ENCODE measurements at places on chromosomes 1 and 21.

DNA sequence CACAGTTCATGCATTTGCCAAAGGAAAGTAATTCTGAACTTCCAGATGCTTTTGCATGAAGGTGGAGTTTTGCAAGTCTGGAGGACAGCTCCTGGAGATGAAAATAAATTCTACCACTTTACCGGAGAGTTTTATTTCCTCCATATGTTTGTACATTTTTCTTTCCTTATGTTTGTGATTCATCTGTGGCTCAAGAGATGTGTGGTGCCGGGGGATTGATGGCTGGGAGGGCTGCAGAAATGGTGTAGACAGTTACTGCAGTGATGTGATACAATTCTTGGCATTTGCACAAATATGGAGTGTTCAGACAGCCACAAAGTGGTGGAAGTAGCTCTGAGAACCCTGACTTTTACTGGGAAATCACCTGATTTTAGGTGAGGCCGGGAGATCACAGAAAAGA lies 58.5 kb upstream of the ASB17 start:
- no peak for DNase-seq

DNA sequence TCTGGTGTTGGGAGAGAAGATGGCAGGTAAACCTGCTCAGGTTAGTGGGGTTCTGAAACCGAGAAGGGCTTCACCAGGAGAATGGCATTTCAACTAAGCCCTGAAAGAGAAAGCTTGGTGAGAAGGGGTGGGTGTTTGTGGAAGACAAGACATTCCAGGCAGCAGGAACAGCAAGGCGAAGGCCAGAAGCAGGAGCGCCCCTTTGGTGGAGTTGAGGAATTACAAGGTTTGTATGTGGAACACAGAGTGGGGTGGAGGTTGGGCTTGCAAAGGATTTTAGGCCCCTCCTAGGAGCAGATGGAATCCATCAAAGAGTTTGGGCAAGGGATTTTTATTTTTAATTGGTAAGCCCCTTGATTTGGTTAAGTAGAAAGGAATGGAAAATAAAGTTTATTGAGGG lies 24.8 kb upstream of the ELOA start:
- peak; percentile 68 for DNase-seq

GRCh38 chr21:40687625-40688024 lies 159.3 kb downstream of the DSCAM start:
- no peak for DNase-seq

DNA sequence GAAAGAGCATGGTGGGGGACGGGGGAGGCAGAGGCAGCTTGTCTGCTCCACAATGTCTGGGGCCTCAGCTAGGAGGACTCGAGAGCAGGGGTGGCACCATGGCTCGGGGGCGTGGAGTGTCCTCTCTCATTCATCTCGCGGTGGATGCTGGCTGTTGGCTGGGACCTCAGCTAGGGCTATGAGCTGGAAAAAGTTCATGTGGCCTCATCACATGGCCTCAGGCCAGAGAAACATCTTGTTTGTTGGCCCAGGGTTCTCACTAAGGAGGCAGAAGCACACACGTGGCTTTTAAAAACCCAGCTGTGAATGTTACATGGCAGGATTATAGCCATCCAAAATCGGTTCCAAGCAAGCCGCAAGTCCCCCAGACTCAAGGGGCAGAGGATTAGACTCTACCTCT lies 6.2 kb upstream of the CENPS start:
- peak; percentile 36 for DNase-seq

GRCh38 chr1:203276916-203277545 lies 28.3 kb upstream of the BTG2 start:
- no peak for DNase-seq

- no peak for DNase-seq
Observed at GRCh38 chr1:56202796-56203492, 376.4 kb downstream of the PLPP3 start.

- DNase-seq = peak; percentile 76
Observed at GRCh38 chr21:35400233-35400939, 351.3 kb upstream of the RUNX1 start.

DNA sequence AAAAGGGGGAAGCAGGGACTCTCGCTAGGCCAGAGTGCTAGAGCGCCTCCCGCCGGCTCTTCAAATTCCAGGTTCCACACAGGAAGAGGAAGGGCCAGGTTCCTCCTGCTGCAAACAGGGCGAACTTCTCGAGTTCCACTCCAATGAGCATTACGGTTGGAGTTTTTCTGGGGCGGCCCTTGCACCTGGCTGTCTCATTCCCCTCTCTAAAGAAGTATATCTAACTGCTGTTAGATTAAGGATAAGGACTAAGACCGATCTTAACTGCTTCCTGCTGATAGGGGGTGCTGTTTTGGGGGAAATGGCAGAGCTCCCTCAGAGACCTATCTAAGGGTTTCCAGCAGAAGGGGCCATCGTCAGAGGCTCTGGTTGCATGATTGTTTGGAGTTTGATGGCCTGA lies 138.0 kb downstream of the RABGAP1L start:
- no peak for DNase-seq

DNA sequence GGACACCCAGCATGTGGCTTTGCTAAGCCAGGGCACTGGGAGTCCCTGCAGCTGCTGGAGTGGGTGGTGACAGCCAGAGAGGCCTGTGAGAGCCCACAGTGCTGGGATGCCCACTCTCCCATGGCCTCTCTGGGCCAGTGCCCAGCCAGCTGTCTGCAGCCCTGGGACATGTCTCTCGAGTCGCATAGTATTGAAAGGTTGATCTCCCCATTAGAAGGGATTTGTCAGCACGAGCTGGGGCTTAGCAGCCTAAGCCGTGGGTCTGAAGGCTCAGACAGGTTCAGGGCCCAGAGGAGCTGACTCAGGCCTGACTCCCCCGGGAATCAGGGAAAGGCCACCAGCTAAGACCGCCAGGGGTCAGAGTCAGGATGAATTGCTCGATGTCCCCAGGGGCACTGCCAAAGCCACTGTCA lies 53.5 kb downstream of the FOXD2 start:
- no peak for DNase-seq

- no peak for DNase-seq
Observed at GRCh38 chr1:21732664-21733063, 50.3 kb downstream of the USP48 start.

DNA sequence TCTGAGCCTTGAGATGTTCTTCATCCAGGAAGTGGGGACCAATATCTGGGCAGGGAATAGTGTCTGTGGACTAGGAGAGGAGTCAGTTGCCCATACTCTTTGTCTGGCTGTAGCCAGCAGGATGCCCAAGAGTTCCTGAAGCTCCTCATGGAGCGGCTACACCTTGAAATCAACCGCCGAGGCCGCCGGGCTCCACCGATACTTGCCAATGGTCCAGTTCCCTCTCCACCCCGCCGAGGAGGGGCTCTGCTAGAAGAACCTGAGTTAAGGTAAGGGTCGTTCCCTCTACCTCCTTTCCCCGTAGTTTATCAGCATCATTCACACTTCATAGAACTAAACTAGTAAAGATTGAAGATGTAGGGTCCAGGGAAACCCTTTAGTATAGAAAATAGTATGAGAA lies 3.4 kb upstream of the PPOX start:
- no peak for DNase-seq

GRCh38 chr1:178019622-178020021 lies 49.8 kb upstream of the SEC16B start:
- no peak for DNase-seq

GRCh38 chr1:113692824-113693431 lies 66.4 kb downstream of the PHTF1 start:
- no peak for DNase-seq

DNA sequence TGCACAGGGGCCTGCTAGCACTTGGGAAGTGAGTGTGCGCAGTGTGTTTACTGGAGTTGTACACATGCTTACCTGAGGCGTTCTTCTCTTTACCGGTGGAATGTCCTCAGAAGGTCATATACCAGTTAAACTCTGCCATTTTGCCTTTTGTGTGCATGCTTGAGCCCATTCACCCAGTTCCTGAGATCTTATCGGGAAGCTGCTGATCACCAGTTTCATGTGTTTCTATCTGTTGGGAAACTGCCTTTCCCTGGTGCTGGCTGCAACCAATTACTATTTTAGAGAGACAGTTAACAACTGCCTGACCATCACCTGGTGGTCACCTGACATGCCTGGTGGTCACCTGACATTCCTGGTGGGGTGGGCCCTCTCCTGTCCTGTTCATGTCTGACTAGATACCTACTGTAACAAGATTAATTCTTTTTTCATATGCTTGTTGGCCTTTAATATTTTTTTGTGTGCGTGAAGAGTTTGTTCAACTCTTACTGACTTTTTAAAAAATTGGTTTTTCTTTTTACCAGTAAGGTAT lies 137.0 kb downstream of the RASAL2 start:
- no peak for DNase-seq

- DNase-seq = peak; percentile 81
Observed at GRCh38 chr1:113534130-113534817, 144.0 kb downstream of the MAGI3 start.

- DNase-seq = no peak
Observed at GRCh38 chr1:71836904-71837303, 445.4 kb downstream of the NEGR1 start.

- no peak for DNase-seq
Observed at GRCh38 chr1:182761396-182762395, 27.9 kb upstream of the NPL start.

GRCh38 chr1:209839875-209840546 lies 12.2 kb downstream of the UTP25 start:
- peak; percentile 97 for DNase-seq

GRCh38 chr1:23392125-23392855 lies 22.7 kb upstream of the ZNF436 start:
- peak; percentile 9 for DNase-seq

- peak; percentile 71 for DNase-seq
Observed at GRCh38 chr1:159817276-159818041, 9.2 kb upstream of the SLAMF8 start.

GRCh38 chr1:67189953-67190352 lies 23.7 kb downstream of the IL23R start:
- DNase-seq = no peak

- DNase-seq = no peak
Observed at GRCh38 chr1:4657960-4658541, 3.6 kb downstream of the AJAP1 start.
